NCI-H1930 (cell line): ENCODE measurements at places on chromosomes 7 and 10.

GRCh38 chr7:105250706-105251105 is 138.0 kb downstream of the SRPK2 start:
- DNase-seq: no peak

DNA sequence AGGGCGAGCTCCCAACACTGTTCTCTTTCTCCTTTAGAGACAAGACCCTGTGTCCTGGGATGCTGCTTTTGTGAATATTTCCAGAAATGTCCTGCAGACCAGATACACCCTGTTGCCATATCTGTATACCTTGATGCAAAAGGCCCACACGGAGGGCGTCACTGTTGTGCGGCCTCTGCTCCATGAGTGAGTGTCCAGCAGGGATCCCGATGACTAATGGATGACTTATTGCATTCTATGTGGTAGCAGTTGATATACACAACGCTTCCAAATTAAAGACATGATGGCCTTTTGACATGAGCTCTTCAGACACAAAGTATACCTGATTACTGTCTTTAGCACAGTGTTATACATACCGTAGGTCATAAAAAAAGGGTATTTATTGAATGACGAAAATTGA is 45.0 kb upstream of the MGAM2 start:
- no peak for DNase-seq

- DNase-seq: no peak
Observed at GRCh38 chr10:89889606-89890005, 188.2 kb downstream of the KIF20B start.

GRCh38 chr10:124999433-125000365 is 57.8 kb downstream of the ZRANB1 start:
- no peak for DNase-seq

GRCh38 chr7:70307544-70308106 is 709.4 kb downstream of the AUTS2 start:
- no peak for DNase-seq

GRCh38 chr7:36967387-36967786 is 243.1 kb upstream of the AOAH start:
- no peak for DNase-seq

DNA sequence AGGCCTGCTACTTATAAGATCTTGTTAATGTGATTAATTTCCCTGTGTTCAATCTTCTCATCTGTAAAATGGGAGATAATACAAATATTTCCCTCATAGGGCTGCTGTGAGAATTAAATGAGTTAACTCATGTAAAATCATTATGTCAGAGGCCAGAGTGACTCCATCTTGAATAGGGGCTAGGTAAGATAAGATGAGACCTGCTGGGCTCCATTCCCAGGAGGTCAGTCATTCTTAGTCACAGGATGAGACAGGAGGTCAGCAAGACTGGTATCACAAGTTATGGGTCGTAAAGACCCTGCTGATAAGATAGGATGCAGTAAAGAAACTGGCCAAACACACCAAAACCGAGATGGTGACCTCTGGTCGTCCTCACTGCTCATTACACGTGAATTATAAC is 200.7 kb downstream of the CYP26A1 start:
- DNase-seq: no peak

DNA sequence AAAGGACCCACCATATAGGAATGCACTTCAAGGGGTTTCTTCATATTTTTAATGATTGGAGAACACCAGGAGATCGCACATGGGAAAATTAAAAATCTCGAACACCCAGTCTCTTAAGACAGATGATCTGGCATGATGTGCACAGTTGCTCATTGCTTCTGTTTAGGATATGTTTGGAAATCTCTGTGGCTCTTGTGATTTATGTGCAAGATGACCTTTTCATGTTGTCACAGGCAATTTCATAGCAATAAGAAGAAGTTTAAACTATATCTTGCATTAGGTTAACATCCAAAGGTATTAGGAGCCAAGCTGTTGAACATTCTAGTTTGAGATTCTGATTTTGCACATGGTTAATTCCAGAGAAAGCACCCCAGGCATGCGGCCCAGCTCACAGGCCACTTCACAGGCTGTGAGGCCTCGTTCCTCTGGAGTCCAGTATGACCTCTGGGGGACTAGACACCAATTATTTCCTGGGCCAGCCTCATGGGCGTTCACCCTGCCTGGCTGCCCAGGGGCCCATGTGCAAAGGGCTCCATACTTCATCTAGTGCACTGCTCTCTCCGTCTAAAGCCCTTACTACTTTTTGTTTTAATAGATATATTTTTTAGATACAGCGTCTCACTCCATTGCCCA is 28.4 kb downstream of the CAMK1D start:
- DNase-seq: no peak

DNA sequence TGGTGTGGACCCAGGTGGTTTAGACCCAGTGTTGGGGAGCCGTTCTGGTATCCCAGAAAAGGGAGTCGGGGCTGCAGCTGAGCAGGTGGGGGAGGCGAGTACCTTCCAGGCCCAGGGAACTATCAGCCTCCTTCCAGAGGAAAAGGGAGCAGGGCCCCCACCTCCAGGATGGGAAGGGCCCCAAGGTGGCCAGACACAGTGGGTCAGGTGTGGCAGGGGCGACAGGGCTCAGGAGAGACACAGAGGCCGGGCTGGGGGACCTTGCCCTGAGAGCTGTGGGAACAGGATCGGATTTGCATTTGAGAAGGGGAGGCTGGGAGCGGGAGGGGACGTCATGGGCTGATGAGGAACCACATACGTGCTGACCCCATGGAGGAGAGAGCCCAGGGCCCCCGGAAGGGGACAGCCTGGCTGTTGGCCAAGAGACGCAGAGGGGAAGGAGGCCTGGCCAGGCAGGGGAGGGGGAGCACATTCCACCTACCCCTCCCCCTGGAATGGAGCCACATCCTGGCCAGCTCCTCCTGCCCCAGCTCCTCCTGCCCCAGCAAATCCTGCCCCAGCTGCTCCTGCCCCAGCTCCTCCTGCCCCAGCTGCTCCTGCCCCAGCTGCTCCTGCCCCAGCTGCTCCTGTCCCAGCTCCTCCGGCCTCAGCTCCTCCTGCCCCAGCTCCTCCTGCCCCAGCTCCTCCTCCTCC is 9.7 kb upstream of the TTYH3 start:
- no peak for DNase-seq

GRCh38 chr7:151634643-151635042 is 114.9 kb upstream of the RHEB start:
- no peak for DNase-seq
